Cardiac fibroblast (primary cell): ENCODE measurements at places on chromosomes 16 and 17.
A peak's percentile ranks its signal among the peaks of the same experiment; 100 is the strongest.

GRCh38 chr17:4759776-4760236, 11.9 kb upstream of the TM4SF5 start:
- DNase-seq, result no peak

- no peak for DNase-seq
These were observed 42.6 kb upstream of the CDR2 start for GRCh38 chr16:22417019-22417418.

DNA sequence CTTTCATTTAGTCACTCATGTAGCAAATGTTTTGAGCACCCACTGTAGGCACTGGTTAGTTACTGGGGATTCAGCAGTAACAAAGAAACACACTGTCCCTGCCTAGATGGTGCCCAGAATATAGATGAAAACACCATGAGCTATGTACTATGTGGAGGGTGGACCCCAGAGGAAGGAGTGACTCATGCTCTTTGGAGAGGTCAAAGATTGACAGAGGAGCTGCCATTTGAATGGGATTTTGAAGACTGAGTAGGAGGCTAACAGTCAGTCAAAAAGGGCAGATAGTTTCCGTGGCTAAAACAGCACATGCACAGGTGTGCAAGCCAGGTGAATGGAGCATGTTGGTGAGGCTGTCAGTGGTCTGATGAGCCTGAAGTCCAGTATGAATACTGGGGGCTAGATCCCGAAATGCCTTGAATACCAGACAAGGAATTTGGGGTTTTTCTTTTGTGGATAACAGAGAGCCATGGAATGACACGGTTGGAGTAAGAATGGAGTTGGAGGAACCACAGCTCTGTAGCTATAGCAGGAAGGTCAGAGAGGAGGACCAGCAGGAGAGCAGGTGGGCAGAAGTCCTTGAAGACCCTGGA, 6.1 kb downstream of the IL21R start:
- DNase-seq, result peak; percentile 72

DNA sequence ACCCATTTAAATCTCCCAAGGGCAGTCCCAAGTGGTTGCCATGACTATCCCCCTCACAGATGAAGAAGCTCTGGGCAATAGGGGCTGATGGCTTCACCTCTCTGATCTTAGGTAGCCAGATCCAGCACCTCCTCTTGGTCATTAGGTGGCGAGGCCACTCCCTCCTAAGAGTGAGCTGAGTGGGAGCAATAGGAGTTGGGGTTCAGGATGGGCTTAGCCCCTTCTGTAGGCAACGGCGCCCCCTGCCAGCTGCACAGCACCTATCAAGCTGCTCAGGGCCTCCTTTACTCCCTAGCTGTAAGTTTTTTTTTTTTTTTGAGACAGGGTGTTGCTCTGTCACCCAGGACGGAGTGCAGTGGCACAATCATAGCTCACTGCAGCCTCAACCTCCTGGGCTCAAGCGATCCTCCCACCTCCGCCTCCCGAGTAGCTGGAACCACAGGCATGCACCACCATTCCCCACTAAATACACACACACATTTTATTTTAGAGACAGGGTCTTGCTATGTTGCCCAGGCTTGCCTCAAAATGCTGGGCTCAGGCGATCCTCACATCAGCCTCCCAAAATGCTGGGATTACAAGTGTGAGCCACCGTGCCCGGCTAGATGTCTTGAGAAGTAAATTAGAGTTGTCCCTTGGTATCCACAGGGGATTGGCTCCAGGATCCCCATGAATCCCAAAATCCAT, 3.5 kb upstream of the RRAD start:
- peak; percentile 43 for DNase-seq

DNA sequence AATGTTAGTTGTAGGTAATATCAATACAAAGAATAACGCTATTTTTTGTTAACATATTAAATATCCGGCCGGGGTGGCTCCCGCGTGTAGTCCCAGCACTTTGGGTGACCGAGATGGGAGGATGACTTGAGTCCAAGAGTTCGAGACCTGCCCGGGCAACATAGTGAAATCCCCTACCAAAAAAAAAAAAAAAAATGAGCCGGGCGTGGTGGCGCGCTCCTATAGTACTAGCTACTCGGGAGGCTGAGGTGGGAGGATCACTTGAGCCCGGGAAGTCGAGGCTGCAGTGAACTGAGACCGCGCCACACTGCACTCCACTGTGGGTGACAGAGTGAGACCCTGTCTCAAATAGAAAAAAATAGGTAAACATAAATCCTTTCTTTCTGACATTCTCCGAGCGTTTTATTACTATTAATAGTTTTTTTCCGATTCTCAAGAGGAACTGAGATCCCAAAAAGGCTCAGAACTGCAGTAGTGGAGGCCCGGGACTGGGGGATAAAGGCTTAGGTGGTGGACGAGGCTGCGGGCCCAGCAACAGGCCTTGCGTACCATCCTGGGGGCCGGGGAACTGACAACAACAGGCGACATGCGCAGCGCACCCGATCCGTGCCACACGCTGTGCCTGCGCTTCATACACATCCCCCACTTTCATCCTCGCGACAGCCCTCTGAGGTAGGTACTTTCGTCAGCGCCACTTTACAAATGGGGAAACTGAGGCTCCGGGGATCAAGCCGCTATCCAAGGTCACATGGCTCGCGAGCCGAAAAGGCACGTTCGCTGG, 919 bp downstream of the N4BP1 start:
- DNase-seq, result no peak

DNA sequence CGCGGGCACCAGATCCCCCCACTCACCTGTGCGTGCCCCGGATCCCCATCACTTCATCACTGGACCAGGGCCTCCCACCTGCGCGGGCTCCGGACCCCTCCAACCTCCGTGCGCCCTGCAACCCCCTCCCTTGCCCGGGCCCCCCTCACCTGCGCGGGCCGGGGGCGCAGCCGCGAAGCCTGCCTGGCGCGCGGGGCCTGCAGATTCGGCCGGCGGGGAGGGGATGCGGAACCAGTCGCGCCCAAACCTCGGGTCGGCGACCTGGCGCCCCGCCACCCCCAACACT, 202 bp downstream of the CEP131 start:
- no peak for DNase-seq

DNA sequence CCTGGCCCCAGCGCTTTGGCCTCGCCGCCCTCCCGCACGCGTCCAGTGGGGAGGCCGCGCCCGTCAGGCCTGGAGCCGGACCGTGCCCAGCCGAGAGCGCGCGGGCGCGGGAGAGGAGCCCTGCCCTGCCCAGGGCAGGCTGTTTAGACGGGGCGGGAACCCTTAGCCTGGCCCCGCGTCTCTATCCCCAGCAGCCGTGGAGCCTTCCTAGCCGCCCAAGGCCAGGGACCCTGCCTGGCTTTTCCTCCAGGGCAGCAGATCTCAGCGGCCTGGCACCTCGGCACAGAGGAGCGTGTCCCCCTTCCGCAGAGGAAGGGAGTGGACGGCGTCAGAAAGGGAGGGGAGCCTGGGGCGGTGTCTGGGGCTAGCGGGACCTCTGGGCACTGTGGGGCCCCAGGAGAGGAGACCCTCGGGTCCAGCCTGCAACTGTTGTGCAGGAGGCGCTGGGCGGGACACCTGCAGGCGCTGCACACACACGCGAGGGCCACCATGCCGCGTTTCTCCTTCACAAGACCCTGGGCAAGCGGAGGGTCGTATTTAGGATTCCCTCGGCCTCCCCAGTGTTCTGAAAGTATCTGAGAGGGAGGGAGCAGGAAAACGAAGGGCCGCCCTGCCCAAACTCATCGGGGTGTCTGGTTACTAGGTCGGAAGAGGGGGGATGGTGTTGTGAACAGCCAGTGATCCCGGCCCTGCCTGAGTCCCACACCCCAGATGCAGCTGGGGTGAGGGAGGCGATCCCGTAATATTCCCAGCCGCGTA, 2.3 kb upstream of the NPTX1 start:
- DNase-seq, result no peak

DNA sequence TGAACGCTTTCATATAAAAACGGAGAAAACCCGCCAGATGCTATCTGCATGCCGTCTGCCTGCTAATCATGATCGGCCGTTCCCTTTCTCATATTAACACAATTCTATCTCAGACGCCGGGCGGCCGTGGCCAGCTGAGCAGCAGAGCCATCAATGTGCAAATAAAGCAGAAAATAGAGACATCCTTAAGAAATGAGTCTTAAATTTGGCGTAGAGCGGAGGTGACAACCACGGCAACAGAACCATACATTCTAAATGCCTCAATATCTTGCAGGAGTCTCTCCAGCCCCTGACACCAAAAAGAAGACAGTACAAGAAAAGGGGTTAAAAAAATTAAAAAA, 2.7 kb upstream of the IRX5 start:
- peak; percentile 42 for DNase-seq

DNA sequence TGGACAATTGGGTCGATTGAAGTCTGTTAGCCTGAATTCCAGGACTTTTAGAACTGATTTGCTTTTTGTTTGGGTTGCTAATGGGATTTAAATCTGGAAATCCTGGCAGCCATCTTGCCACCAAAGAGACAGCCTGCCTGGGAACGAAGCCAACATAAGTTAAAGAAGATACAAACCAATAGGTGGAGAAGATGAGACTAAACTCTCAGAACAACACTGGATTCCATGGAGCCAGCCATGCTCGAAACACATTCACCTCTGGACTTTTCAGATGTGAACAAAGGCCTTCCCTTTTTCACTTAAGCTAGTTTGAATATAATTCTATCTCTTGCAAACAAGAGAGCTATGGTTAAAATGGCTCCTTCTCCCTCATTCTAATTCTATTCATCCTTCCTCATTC, 135.9 kb downstream of the TOX3 start:
- DNase-seq, result no peak

DNA sequence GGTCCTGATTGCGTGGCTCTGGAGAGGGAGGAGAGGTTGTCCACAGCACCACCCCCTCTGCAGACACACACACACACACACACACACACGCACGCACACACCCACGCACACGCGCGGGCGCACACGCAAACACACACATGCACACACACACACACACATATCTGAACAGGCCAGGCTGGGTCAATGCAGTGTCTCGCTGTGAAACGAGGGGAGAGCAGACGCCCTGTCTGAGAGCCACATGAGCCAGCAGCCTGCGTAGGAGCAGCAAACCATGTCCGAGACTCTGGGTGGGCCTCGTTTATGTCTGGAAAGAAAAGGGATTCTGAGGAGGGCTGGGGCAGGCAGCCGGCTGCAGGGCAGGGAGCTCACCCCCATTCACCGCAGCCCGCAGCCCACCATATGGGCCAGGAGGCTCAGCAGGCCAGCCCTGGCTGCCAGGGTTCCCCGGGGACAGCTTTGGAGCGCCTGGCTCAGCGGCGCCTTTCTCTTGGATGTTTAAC, 93.3 kb upstream of the TNRC6C start:
- DNase-seq, result no peak

- no peak for DNase-seq
These were observed 1.1 kb upstream of the SLC47A2 start for GRCh38 chr17:19717411-19717908.

DNA sequence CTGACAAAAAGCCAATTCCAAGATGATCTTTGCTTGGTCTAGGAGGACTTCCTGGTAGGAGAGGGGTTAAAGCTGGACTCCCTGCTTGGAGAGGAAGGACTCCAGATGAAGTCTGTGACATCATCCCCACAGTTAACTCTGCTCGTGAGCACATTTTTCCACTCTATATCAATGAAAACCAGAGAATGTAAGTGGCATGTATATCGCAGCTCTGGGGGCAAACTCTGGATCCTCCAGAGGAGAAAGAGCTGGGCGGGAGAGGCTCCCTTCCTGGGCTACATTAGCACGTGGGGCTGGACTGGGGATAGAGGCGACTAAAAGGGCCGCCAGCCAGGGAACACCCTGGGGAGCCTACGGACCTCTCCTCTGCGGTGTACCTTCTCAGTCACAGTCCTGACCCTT, 34.1 kb downstream of the HIC1 start:
- peak; percentile 65 for DNase-seq

- no peak for DNase-seq
These were observed 31.6 kb downstream of the ITGAM start for GRCh38 chr16:31291376-31291775.

DNA sequence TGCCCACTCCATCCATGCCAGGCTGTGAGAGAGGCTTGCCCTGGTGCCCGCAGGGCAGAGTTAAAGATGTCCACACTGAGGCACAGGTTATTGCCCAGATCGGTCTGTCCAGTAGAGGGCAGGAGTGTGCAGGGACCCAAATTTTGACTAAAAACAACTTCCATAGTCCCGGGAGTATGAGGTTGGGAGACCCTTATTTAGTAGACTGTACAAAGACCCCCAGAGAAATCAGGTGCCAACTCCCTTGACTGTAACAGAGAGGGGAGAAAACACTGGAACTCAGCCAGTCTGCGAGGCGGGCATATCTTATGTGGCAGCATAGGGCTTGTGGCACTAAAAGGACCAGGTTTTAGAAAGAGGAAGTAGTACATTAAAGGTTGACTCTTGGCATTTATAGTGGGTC, 43.4 kb downstream of the HNF1B start:
- peak; percentile 16 for DNase-seq

- DNase-seq, result no peak
These were observed 113.7 kb upstream of the CDH11 start for GRCh38 chr16:65235339-65236177.

GRCh38 chr17:13316657-13317056, 285.1 kb downstream of the HS3ST3A1 start:
- DNase-seq, result no peak

GRCh38 chr16:85615014-85615851, 2.1 kb downstream of the GSE1 start:
- DNase-seq, result no peak

DNA sequence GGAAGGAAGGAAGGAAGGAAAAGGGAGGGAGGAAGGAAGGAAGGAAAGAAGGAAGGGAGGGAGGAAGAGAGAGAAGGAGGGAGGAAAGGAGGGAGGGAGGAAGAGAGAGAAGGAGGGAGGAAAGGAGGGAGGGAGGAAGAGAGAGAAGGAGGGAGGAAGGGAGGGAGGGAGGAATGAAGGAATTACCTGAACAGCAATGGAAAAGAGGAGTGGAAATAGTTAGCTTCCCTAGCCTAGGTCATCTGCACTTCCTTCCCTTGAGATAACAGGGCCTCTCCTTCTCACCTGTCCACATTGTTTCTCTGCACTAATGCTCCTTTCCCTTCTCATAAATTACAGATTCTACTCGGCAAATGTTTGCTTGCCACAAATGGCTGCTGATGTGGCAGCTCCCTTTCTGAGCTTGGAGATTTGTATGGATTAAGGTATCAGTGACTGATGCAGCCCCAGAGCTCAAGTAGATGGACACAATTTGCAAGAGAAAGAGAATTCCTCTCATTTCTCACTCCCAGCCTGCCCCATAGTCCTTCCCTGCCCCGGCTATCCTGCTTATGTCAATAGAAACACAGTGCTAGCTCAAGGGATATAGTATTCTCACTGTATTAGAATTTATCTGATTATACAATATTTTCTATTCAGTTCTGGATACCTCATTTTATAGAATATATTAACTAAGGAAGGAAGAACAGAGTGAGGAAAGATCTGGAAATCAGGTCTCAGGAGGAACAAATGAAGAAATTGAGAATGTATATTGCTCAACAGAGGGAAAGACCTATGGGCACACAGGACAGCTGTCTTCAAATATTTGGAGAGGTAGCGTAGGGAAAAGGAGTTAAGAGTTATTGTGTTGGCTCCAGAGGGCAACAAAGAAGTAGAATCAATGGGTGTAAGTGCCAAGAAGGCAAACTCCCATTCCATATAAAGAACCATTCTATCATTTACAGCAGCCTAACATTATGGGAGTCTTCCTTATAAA, 14.6 kb downstream of the HOXB1 start:
- no peak for DNase-seq

- DNase-seq, result peak; percentile 87
These were observed 5.5 kb downstream of the GAS2L2 start for GRCh38 chr17:35747540-35748017.

- no peak for DNase-seq
These were observed 920.2 kb upstream of the SOX9 start for GRCh38 chr17:71200597-71200996.

- DNase-seq, result no peak
These were observed 155.3 kb downstream of the PITPNC1 start for GRCh38 chr17:67532326-67532871.
